Activated CD4-positive, alpha-beta T cell treated with anti-CD3 and anti-CD28 coated beads, Interleukin-2, amount 50 U/mL, for 4 hours (primary cell): ENCODE measurements at places on chromosomes 13 and 19.

DNA sequence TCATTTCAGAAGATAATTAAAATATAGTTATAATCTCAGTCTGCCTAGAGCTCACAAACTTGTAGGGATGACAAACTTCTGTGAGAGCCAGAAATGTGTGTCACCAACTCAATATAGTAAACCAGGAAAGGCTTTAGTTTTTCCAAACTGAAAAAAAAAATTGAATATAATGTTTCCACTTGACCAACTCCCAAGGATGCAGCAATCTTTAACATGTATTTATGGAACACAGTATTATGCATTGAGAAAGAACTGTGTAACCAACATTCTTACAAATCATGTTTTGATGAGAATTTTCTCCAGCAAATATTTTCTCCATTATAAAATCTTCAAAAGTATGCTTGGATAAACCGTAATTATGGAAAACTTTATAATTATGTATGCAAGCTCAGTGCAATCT lies 50.1 kb upstream of the KLF12 start:
- no peak for DNase-seq

GRCh38 chr19:47099576-47100050 lies 14.0 kb downstream of the ZC3H4 start:
- DNase-seq = no peak

DNA sequence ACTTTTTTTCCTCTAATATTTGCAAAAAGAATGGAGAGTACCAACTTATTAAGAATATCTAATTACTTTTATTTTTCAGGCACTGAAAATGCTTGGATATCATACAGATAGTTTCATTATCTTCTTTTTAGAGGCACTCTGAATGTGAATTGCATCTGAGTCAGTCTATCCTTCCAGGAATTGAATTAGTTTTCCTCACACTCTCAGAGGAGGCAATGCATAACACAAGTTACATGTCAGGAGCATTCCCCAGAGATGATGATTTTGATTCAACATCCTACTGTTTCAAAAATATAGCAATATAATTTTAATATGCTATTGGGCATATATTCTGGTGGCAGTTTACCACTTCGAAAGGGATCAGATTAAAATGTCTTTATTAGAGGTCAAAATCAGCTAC lies 1315.4 kb downstream of the PCDH9 start:
- no peak for DNase-seq

- DNase-seq = no peak
Measured at GRCh38 chr19:23527797-23528196, 132.5 kb upstream of the ZNF91 start.

GRCh38 chr19:46303691-46304397 lies 7.0 kb downstream of the HIF3A start:
- DNase-seq = peak; percentile 2

DNA sequence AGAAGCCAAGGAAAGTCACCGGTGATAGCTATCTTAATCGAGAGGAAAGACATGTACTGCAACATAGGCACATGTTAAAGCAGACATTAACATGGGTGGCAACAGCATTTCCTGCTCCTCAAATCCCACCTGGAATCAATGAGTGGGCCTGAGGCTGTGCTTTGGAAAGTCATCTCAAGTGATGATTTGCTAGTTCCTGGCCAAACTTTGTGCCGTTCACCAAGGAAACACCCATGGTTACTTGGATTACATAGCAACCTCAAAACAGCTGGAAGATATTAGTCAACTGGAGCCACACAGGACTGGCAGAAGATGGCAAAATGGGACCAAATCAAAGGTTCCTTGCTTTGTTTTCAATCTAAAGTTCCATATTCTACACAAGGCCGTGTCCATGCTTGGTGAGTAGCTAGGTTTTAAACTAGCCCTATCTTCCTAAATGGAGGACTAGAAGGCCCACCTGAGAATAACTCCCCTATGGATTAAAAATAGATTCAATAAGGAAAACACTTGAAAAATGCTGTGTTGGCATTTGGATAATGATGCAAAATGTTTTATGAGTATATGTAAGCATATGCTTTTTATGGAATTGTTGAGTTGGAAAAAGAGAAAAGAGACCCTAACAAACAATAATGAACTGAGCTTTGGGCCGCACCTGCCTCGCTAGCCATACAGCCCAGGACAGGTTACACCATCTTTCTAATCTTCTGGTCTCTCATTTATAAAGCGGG lies 144.5 kb downstream of the RGCC start:
- no peak for DNase-seq

DNA sequence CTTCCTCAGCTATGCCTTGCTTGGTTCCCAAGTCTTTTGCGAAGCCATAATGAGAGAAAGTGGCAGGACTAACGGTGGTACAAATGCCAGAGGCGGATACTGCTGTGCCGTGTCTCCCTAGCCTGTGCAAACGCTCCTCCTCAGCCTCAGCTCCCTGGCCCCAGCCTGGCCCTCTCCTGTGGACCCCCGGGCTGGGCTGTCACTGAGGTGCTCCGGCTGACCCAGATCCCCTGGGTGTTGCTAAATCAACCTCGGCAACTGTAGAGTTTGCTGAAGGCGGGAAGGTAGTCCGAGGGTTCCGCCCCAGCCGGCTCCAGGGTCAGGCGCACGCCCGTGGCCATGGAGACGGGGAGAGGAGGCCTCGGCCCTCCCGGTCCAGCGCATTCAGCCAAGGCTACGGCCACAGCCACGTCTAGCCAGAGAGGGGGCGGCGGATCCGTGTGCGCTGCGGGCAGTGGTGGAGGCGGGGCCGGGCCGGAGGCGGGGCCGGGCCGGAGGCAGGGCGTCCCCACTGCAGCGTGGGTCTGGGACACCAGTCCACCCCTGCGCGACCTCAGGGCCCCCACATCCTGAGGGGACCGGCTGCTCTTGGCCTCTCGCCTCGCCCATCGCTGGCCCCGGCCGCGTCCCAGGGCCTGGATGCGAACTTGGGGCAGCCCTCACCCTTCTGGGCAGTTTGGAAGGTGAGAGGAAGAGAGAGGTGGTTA lies 16.4 kb upstream of the ZNF492 start:
- no peak for DNase-seq

DNA sequence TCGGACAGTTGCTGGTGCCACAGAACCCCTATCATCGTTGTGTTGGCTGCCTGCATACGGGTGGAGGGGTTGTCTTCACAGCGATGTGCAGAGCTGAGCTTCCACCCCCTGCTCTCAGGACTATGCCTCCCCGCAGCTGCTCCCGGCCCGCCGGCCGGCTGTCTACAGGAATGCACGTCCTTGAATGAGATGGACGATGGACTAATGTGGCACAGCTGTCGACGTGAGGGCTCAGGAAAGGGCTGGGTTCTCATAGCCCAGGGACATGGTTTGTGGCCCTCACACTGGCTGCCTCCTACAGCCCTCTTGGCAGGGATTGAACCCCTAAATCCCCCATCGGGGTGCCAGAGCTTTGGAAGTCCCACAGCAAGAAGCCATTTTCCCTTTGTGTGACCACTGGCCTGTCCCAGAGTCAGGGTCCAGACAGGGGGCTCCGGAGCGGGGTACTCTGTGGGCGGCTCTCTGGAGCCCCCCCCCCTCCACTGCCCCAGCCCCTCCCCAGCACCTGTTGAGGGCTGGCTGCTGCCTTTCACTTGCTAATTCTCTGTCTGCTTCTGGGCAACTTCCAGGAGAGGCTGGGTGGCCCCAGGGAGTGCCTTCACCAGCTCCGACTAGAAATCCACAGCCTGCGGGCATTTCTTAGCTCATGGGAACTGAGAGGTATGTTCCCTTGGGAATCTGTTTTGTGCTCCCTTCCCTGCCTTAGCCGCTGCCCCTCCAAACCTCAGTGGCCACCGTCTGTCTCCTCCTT lies 40.2 kb downstream of the TSSK6 start:
- DNase-seq = no peak

GRCh38 chr13:106612688-106613087 lies 44.8 kb upstream of the ARGLU1 start:
- no peak for DNase-seq

- DNase-seq = no peak
Measured at GRCh38 chr19:16892436-16892835, 3.6 kb downstream of the F2RL3 start.

DNA sequence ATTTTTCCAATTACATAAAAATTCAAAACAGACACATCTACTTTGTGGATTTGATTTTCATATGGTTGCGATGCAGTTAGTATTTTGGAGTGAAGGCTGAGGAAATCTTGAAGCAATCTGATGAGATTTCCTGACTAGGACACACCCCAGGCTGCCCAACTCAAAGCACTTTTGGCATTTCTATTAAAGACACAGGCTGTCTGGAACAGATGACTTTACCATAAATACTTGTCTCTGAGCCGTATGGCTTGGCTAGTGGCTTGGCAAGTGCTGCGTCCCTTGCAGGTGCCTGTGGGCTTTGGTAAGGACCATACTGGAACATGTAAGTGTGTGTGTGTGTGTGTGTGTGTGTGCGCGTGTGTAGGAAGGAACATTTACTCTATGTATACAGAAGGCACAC lies 218.8 kb downstream of the FGF9 start:
- DNase-seq = no peak

GRCh38 chr13:48176781-48177180 lies 56.2 kb upstream of the ITM2B start:
- DNase-seq = no peak

GRCh38 chr13:98927951-98928927 lies 49.6 kb downstream of the DOCK9 start:
- no peak for DNase-seq

DNA sequence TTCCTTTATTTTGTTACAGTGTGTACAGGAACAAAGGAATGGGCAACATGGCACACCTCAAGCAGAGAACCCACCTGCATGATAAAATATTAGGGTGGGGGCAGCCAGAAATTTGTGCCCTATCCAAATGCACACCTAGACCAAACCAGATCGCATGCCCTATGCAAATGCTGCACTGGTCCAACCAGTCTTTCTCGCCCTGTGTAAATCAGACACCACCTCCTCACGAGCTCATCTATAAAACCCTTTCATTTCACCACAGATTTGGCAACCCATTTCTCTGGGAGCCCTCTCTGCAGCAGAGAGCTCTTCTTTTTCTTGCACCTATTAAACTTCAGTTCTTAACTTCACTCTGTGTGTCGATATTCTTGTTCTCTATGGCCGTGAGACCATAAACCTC lies 1559.2 kb downstream of the SLITRK1 start:
- no peak for DNase-seq

GRCh38 chr19:6048348-6048747 lies 62.0 kb downstream of the RFX2 start:
- DNase-seq = no peak

DNA sequence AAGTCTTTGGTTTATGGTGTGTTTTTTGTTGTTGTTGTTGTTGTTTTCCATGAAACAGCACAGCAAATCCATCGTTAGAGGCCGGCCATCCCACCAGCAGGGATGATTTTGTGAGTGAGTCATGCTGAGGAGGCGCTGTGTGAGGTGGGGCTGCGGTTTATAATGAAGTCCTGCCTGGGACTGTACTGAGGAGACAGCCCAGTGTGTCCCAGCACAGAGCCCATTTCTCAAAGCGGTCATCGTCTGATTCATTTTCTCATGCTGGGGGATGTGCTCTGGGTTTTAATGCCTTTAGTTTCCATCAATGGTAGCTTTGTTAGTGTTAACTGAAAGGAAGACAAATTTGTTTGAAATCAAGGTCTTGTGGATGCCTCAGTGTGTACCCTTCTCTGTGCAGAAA lies 129.3 kb upstream of the SERP2 start:
- no peak for DNase-seq

GRCh38 chr13:33994198-33994597 lies 176.2 kb downstream of the RFC3 start:
- DNase-seq = no peak

DNA sequence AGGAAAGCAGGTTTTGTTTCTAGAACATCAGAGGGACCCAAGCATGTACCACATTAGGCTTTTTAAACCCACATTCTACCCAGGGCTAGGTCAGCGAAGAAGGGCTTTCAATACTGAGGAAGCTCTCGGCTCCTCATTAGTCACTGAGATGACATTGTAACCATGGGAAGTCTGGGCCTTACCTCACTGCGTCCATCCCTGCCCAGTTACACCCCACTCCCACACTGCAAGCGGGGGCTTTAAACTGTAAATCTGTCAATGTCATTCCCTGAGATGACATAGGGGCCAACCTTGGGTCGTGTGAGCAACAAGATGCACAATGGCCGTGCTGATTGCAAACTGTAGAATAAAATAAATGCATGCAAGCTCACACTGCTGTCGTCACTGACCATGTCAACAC lies 21.7 kb upstream of the TFDP1 start:
- DNase-seq = no peak

DNA sequence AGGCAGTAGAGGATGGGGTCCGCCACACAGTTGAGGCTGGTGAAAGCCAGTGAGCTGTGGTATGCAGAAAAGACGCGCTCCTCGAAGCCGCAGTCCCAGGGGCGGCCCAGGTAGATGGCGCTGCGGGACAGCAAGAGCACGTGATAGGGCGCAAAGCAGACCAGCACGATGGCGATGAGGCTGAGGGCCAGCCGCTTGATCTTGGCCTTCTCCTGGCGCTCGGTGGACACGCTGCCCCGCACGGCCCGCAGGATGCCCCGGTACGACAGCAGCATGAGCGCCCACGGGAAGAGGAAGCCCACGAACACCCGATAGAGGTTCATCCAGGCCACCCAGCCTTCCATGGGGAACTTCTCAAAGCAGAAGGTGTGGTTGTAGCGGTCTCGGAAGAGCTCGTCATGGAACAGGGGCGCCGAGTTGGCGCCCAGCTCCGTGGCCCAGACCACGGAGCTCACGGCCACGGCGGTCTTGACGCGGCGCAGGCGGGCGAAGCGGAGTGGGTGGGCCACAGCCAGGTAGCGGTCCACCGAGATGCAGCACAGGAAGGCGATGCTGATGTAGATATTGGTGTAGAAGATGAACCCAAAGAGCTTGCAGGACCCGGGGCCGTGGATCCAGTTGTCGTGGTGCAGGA lies 6.5 kb upstream of the OPA3 start:
- DNase-seq = no peak
